H4 (cell line): ENCODE measurements at places on chromosomes 4 and X. TPM values are rescaled to one million over a fixed set of nuclear protein-coding genes. Genes with fewer than 3 reads are reported as not detected.

EDA2R gene
- 3.9 and 4.1 TPM in 2 replicates for total RNA-seq

DNA sequence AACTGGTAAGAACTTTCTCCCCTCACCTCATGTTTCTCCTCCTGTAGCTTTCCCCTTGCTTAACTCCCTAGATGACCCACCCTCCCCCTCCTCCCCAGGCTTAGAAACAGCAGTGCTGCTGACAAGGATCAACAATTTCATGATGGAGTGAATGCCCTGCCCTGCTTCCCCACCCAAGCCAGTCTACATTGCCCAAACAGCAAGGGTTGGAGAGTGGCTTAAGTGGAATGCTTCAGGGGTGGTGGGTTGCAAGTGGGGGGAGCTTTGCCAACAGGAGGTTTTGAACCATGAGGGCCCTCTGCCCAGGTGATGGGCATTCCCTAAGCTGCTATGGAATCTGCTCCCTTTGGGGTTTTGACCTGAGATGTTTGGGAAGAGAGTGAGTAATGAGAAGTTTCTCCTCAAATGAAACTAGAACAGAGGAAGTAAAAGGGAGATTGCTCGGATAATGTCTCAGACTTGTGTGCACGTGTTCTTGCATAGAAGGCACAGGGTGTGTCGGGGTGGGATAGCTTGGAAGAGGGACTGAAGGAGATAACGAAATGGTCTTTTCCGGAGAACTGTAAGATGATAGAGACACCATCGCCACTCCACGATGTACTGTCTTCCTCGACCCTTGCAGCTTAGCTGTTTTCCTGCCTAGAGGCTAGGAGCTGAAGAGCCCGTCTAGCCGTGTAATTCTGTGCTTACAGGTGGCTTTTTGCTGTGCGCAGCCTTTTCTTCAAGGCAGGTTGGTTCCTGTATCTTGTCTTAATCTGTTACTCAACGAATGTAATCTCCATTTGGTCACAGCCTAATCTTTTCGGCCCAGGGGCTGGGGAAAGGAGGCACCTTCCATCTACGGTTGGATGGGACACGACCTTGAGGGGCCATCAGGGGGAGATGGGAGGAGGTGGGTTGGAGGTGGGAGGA lies 10.1 kb downstream of the GDPD2 start:
- DNase-seq = no peak

DNA sequence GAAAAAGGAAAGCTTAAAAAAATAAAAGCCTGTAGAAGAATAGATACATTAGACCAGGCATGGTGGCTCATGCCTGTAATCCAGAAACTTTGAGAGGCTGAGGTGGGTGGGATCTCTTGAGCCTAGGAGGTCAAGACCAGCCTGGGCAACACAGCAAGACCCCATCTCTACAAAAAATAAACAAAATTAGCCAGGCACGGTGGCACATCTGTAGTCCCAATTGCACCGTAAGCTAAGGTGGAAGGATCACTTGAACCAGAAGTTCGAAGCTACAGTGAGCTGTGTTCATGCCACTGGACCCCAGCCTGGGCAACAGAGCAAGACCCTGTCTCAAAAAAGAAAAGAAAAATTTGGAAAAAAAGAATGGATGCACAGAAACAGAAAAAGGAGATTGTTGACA lies 149.4 kb downstream of the APBB2 start:
- no peak for DNase-seq

- no peak for DNase-seq
These were observed at the start of gene UGT2B11 for GRCh38 chr4:69214716-69215115. UGT2B11 (minus strand) TSS chr4:69214748; CDS start chr4:69214722, 26 bp downstream.

GRCh38 chr4:144663834-144664475 lies 18.0 kb downstream of the HHIP start:
- no peak for DNase-seq
